ENCODE measurements at places on chromosomes 4 and X. TPM values are rescaled to one million over a fixed set of nuclear protein-coding genes. Genes with fewer than 3 reads are reported as not detected.

Gene FAM47E
- 2.4 TPM for total RNA-seq

Gene TRAM1L1
- 0.57 TPM for total RNA-seq

Gene PLAC8
- total RNA-seq: 2.2 TPM

Gene AWAT2
- total RNA-seq: not detected

Gene IL15
- 1.6 TPM for total RNA-seq

Gene PFKFB1
- 0.16 TPM for total RNA-seq

Gene FOXR2
- not detected for total RNA-seq

Gene KDM6A
- 13.5 TPM for total RNA-seq

Gene PF4V1
- not detected for total RNA-seq

Gene RHOH
- total RNA-seq: 0.54 TPM

Gene COL25A1
- 0.73 TPM for total RNA-seq

Gene SOD3
- total RNA-seq: 63.4 TPM

Gene PRRG3
- 3.4 TPM for total RNA-seq

Gene RBM46
- total RNA-seq: not detected

Gene GAGE2A
- total RNA-seq: not detected

Gene RPL10
- total RNA-seq: 2,181 TPM

Gene BMP3
- not detected for total RNA-seq

Gene XAGE1A
- not detected for total RNA-seq

Gene ERCC6L
- 0.14 TPM for total RNA-seq

Gene PCSK1N
- not detected for total RNA-seq

Gene CSAG1
- total RNA-seq: not detected

All from Right ventricle myocardium inferior (tissue), 1 donor.